ENCODE measurements at places on chromosomes 11 and 22.

DNA sequence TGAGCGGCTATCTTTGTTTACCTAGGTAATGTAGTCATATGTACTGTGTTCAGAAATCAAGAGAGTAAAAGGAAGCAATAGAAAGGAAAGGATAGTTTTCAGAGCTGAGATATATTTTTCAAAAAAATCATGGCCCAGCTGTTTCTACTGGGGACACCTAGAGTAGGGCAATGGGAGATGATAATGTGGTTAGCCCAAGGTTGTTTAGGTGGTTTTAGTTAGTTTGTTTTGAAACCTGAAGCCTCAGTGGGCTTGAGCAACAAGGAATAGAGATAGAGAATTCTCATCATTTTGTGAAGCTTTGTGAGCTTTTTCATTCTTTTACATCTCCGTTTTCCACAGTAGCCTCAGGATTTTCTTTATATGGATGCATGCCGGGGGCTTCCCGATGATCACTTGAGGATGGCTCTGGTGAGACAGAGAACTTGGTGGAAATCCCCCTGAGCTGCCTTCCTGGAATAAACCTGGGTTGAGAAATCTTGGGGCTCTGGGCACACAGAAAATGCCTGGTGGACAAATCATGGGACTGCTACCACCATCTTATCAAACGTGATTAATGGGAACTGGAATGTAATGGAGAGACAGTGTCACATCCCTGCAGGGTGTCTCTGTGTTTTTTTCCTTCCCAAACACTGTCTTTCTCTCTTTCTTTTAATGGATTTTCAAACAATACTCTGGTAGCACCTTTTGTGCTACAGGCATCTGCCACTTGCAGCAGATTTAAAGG lies 49.0 kb downstream of the ARHGAP42 start:
- DNase-seq: no peak

DNA sequence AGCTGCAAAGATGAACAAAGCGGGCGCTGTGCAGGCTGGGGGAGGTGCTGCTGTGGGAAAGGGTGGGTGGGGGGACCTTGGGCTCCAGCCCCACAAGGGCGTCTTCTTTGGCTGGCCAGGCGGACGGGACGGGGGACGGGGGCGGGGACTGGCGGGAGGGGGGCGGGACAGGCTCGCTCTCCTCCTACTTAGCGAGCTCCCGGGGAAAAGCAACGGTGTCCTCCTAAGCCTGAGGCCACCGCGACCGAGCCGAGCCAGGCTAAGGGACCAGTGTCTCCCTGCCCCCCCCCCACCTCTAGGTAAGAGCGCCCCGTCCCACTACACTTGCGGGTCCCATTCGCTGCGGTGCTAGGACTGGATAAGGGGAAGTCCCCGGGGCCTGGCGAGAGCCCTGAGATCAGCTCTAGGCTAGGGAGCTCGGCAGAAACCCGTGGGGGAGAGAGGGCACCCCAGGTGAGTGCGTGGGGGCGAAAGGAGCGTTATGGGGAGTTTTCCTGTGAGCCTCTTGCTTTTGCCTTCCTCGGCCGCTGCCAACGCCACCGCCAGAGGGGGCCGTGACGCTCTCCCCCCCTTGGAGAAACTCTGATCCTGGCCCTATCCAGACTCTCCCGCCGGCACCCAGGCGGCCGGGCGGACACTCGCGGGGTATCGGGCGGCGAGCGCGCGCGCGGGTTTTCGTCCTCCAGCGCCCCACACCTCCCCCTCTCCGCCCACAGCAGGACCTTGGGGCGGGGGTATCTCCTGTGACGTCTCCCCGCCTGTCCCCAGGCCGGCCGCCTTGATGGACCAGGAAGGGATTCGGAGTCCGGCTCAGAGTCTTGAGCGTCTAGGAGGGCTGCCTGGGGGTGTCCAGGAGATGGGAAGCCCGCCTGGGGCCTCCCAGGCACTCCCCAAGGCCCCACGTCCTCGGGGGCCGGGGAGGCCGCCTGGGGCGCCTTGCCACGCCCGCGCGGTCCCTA lies at the start of gene PHLDB1:
Gene PHLDB1 (plus strand): TSS at position 215 of the 959 bp plus-strand sequence. CDS start 6,222 bp downstream, outside the sequence.
- no peak for DNase-seq

GRCh38 chr11:2507945-2508749 lies 63.3 kb downstream of the KCNQ1 start:
- no peak for DNase-seq

GRCh38 chr11:11669233-11669846 lies 47.5 kb upstream of the GALNT18 start:
- no peak for DNase-seq

DNA sequence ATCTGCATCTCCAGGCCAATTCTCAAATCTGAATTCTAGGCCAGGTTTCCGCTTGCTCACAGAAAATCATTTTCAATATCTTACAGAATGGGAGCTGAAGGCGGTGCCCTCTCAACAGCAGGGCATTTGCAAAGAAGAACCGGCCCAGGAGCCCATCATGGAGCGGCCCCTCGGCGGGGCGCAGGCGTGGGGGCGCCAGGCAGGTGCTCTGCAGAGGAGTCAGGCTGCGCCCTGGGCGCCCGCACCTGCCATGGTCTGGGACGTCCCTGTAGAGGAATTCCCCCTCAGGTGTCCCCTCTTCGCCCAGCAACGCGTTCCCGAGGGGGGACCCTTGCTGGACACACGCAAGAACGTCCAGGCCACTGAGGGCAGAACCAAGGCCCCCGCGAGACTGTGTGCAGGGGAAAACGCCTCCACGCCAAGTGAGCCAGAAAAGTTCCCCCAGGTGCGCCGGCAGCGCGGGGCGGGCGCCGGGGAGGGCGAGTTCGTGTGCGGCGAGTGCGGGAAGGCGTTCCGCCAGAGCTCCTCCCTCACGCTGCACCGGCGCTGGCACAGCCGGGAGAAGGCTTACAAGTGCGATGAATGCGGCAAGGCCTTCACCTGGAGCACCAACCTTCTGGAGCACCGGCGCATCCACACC lies 11.5 kb downstream of the ZNF74 start:
- DNase-seq: no peak

- no peak for DNase-seq
These were observed 32.1 kb upstream of the PPP2R1B start for GRCh38 chr11:111798279-111798678.

DNA sequence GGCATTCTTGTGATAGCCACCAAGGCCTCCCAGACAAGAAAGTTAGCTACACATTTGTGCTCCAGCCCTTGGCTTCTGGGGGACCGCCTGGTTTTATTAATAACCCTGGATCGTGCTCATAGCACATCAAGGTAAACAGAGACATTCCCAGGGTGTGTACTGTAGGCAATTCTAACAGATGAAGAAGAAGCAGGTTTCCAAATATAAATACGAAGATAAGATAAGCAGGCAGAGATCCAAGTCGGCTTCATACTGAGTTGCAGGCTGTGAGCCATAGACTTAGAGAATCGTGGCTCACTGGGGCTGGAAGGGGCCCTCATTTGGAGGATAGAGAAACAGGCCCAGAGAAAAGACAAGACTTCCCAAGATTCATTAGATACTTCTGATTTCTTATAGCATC lies 131.4 kb downstream of the TENM4 start:
- DNase-seq: no peak

GRCh38 chr11:117907276-117908108 lies 21.7 kb downstream of the TMPRSS13 start:
- peak; percentile 93 for DNase-seq

DNA sequence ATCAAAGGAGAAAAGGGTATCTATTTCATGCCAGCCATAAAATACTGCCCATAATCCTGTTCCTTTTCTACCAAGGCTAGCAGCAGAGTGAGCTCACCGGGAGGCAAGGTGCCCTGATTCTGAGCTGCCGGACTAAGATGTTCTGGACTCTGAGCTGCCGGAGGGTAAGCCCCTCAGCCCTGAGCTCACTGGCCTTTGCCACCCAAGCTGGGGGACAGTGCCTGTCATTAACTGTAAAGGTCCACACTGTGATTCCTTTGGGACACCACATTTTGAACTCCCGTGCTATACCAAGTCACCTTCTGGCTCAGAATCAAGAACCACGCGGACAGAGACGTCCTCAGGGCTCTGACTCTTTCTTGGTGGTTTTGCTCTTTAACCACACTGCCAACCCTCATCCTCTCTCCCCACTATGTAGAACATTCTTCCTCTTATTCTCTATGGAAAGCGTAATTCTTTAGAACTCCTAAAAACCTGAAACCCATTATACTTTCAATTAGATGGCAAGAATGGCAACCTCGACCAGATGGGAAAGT lies 88.4 kb upstream of the BID start:
- DNase-seq: no peak

GRCh38 chr22:44625981-44626687 lies 75.9 kb upstream of the PRR5 start:
- peak; percentile 67 for DNase-seq

DNA sequence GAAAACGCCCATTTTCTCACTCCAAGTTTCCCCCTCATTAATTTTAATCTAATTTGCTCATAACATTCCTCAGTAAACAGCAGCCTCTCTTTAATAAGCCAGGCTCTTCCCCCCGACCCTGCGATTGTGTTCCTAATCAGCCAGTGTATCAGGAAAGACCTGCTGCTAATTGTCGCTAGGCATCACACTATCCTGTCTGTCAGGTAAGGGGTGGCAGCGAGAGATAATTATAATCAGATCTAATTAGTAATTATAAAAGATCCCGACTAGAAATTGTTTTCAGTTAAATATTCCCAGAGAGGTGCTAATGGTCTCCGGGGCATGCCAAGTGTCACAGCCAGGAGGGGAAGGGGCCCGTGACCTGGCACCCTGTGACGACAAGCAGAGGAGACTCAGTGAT lies 142.8 kb downstream of the ST3GAL4 start:
- no peak for DNase-seq

- DNase-seq: no peak
These were observed 17.5 kb downstream of the FGF3 start for GRCh38 chr11:69801513-69802335.

- DNase-seq: no peak
These were observed 23.9 kb upstream of the TAB1 start for GRCh38 chr22:39375646-39376045.

- DNase-seq: no peak
These were observed 546.0 kb upstream of the CCDC179 start for GRCh38 chr11:23406131-23406819.

Measured in CD14-positive monocyte (primary cell).